ENCODE measurements at places on chromosomes 11 and 22.

GRCh38 chr11:46290598-46291309 lies 13.3 kb downstream of the CREB3L1 start:
- DNase-seq = no peak

GRCh38 chr11:69167130-69167915 lies 11.6 kb downstream of the SMIM38 start:
- DNase-seq = no peak

GRCh38 chr11:66924272-66924671 lies 33.9 kb downstream of the PC start:
- no peak for DNase-seq

DNA sequence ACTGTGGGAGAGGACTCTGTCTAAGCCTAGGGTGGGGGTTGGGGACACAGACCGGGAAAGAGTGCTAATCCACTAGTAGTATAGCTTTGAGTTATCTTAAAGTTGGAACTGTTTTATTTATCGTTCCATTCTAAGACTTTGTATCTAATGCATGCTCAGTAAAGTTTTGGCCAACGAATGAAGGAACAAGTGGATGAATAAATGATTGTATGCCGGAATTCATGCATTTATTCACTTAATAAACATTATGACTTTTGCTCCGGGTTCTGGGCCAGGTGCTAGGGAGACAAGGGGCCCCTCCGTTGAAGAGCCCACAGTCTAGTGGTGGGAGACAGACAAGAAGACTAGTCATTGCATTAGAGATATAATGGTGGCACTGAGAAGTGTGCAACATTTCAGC lies 645 bp downstream of the RNF121 start:
- DNase-seq = no peak

All from stimulated activated naive CD4-positive, alpha-beta T cell treated with Interleukin-2 at 50 U/mL for 16 hours (primary cell).